Activated effector memory CD4-positive, alpha-beta T cell treated with Interleukin-2 at 50 U/mL for 16 hours (primary cell): ENCODE measurements at places on chromosomes 2 and 18.

DNA sequence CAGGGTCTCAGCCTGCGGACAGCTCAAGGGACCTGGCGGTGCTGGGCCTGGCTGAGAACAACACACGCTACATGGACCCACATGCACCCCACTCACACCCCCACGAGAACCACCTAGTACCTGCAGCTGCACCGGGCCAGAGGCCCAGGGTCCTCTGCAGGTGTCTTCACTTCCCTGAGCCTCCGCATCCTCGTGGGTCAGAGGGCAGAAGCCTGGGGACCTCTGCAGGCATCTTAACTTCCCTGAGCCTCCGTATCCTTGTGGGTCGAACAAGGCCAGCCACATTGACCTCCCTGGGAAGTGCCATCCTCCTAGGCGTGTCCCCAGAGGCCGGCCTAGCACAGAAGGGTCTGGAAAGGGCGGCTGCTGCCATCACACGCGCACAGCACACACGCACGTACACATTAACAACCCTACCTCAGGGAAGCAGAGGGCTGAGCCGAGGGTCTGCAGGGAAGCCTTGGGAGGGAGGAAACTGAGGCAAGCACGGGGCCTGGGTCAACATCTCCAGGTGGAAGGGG, 62.5 kb upstream of the HPCAL1 start:
- DNase-seq, result no peak

DNA sequence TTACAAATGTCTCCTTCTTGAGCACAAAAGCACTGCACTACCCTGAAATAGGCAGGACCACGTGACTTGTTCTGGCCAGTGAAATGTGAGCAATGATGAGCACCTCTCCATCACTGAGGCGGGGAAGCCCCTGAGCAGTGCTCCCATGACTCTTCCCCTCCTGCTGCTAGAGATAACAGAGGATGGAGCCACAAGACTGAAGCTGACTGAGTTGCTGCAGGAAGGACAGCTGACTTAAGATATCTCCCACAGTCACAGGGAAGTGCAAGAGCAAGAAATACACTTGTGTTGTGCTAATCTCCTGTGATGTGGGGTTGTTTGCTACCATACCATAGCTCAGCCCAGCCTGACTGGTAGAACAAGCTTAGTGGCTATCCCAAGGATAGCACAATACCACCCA, 38.7 kb downstream of the STK39 start:
- DNase-seq, result no peak

DNA sequence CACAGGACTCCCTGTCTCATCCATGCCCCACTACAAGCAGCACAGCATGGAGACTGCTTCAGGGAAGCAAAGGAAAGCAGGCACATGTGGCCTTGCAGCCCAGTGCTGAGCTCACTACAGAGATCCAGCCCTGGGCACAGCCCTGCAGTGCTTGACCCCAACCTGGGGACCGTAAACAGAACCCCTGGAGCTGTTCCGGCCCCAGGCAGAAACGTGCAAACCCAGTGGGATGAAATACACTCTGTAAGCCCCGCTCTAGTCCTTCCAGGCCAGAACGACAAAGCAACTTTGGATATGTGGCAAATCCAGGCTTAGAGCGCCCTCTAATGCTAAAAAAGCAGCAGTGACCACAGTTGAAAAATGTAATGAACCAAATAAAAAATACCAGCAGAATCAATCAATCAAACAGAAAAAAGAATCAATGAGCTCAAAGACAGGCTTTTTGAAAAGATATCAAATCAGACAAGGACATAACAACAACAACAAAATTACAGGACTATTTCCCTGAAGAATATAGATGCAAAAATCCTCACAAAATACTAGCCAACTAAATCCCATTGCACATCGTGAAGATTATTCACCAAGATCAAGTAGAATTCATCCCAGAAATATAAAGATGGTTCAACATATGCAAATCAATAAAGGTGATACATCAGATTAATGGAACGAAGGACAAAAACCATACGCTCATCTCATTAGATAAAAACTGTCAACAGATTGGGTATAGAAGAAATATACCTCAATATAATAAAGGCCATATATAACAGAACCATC, 45.6 kb downstream of the ZNF519 start:
- no peak for DNase-seq

DNA sequence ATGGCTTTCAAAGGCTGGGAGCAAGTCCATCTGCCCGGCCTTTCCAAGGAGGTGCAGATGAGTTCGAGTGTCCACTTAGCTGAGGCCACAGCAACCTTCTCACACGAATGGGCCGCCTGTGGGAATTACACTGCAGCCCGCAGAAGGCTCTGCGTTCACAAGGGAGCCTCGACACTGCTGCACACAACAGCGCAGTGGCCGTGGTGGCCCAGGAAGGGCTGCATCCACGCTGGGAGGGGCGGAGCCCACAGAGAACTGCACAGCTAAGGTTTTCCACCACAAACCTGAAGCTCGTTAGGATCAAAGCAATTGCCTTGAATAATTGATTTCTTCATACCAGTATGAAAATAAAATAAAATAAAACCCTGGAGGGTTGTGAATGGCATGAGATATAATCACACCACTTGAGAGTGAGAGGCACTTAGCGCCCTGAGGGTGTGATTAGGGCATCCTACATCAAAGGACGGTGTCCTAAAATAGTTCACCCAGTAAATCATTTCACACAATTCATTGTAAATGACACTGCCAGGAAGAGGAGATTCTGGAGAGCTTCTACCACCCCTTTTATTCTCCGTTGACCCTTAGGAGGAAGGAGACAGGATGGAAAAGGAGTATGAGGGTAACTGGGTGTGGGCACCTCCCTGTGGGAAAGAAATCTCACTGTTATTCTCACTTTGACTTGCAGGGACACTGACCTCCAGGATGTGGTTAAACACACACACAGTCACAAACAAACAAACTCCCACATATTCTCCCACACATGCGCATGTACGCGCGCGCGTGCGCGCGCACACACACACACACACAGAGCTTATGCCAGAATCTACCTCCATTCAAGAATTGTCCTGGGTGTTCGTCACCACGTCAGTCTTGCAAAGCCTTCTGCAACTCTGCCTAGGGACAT, 256.6 kb upstream of the ID2 start:
- no peak for DNase-seq

DNA sequence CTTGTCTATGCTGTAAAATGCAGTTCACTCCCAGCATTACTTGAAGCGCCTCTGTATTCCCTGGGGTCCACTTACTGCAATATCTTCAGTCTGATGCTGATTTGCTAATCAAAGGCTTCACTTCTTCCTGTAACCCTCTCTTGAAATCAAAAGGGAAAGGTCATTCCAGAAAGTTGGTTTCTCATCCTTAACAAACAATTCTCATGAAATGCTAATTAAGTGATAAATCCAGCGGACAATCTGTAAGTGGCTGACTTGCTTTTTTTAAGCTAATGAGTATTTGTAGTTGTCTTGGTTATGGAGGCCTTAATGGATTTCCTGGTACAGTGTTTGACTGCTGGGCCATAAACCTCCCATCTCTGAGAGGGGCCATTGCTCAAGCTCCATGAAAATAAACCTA, 499.6 kb upstream of the HS6ST1 start:
- no peak for DNase-seq

DNA sequence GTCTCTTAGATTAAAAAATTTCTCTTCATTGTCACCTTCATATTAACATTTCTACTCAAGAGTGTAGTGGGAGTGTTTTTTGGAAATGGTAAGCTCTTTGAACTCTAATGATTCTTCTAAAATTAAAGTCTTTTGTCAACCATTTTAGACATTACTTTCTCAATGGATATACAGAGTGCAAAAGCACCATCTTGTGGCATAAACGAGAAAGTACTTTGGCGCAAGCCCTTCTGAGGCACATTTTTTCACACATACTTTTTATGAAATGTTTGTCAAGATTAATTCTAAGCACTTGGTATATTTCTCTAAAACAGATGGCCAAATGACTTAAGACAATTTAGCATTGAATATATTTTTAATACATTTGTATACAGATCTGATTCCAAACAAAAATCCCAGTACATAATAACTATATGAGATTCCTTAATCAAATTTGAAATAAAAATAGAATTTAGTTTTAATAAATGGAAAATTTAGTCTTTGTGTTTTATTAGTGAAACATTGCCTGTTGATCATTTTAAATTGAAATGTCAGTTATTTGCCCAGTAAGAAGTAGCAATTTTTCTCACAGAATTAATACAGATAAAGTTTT, 63.3 kb upstream of the GALNT5 start:
- no peak for DNase-seq

GRCh38 chr2:239806758-239807434, 218.2 kb downstream of the NDUFA10 start:
- no peak for DNase-seq

- DNase-seq, result no peak
Observed at GRCh38 chr2:56376699-56377665, 193.2 kb downstream of the CCDC85A start.

GRCh38 chr2:229438430-229439159, 167.5 kb upstream of the PID1 start:
- no peak for DNase-seq

GRCh38 chr2:156448766-156449165, 12.6 kb downstream of the GPD2 start:
- DNase-seq, result no peak

DNA sequence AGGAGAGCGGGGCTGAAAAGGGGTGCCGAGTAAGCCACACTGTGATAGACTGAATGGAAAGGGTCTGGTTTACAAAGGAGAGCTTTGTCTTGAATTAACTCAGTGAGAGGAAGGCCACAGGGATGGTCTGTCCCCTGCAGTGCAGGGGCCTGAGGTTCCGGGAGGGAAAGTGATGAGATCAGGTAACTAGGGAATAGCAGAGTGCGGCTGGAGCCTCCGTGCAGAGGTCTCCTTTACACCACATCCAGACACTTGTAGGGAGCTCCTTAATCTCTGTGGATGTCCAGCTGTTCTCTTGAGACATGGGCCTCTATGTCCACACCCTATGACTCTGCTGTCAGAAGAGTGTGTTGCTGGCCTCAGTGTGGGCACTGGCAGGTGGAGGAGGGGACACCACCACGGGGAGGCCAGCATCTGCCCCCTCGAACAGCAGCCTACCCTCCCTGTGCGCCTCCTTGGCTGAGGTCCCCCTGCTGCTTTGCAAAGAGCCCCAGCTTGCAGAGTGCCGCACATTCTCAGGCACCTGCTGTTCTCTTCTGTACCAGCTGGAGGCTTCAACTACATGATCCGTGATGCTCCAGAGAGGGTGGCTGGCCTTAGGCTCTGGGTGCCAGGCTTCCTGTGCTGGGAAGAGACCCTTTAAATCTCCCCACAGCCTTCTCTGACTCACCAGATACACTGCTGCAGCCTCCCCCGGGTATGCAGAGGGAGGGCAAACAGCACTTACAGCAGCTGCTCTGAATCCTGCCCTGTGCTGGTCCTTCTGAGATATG, 25.9 kb downstream of the ENOSF1 start:
- no peak for DNase-seq

DNA sequence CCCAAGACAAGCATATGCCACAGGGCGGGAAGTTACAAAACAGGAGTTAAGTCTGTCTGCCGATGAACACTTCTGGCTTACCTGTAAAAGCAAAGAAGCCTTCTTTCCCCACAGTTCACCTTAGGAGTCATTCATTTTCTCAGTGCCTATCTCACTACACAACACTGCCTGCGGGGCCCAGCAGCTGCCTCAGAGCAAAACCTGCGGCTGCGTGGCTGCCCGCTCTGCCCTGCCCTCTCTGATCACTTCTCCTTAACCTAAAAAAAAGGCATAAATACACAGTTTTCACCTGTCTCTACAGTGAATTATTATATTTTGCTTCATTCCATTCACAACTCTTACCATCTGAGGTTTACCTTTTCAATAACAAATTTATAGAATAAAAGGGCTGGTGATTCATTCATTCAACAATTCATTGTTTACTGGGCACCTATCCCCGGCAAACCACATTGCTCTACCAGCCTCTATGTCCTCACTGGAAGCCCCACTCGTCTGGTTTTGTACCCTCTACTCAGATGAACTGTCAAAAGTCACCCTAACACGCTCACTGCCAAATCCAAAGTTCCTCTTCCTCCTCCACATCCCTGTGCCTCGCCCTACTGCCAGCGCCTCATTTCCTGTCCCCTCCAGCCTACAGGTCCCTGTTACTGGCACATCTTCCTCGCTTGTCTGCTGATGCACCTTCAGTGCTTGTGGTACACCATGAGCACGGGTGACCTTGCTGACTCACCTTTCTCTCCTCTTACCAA, 31.4 kb downstream of the AFG3L2 start:
- DNase-seq, result no peak

DNA sequence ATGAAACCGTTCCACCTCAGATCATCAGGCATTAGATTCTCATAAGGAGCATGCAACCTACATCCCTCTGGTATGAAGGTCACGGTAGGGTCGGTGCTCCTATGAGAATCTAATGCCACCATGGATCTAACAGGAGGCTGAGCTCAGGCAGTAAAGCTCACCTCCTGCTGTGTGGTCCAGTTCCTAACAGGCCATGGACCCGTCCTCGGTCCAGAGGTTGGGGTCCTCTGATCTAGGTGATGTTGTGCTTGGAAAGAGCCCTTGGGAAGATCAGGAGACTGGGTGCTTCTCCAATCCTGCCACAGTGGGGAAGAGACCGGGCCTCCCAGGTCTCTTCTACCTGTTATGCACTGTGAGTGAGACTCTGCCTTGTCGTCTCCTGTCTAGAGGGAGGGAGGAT, 104.6 kb downstream of the ACKR3 start:
- DNase-seq, result no peak

GRCh38 chr2:224121406-224122067, 82.5 kb upstream of the SERPINE2 start:
- DNase-seq, result no peak

DNA sequence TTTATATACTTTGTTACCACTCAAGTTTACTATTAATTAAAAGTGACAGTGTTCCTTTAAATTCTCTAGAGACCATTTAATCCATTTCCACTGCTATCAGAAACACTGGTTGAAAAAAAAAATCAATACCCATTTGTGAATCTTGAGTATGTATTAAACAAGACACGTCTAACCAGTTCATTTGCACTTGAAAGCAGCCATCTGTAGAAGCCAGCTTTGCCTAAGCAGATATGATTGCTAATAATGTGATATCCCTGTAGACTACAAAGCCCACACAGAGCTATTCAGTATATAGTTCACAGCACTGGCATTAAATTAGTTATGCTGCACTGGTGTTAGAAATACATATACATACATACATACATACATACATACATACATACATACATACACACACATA, 111.8 kb upstream of the SP3 start:
- DNase-seq, result no peak

DNA sequence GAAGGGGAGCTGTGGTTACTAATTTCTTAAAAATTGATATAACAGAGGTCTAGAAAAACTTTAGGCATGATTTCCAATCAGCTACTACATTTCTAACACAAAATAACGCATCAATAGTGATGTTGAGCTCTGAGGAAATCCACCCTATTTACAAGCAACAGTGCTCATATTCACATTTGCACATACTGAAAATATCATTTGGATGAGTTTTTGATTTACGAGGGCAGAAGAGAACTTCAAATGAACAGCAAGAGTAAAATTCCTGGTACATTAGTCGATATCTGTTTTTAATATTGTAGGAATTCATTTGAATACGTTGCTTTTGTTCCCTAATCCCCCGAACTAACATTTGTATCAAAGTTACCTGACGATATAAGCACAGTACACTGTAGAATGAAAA, 761.0 kb upstream of the POU3F3 start:
- no peak for DNase-seq
